ENCODE measurements at places on chromosomes 3 and 15.
A peak's percentile ranks its signal among the peaks of the same experiment; 100 is the strongest.

DNA sequence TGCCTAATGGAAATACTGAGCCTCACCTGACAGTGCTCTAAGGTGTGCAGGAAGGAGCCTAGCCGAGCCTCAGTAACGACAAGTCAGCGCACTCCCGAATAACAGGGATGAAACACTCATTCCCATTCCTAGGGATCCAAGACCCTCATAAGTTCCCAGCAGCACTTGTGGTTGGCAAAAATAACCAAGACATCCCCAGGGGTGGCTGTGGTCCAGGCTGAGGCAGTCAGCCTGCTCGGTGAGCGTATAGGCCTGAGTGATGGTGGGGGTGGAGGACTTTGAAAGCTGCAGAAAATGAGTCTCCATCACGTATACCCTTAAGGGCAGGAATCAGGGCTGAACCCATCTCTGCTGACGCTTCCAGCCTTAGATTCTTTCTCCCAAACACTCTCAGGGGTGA is 120.1 kb downstream of the SMAD6 start:
- no peak overlapping the region for H3K4me3 ChIP-seq
- no peaks in the 10 kb centered on the region for H3K36me3 ChIP-seq

GRCh38 chr3:151976211-151977050 is 103.0 kb downstream of the SUCNR1 start:
- H3K27ac ChIP-seq = no peak overlapping the region
- DNase-seq = no peak
- no peaks in the 10 kb centered on the region for H3K4me1 ChIP-seq
- no peaks in the 10 kb centered on the region for H3K27me3 ChIP-seq
- no peak overlapping the region for H3K4me3 ChIP-seq

GRCh38 chr3:172582712-172583111 is 59.5 kb upstream of the TNFSF10 start:
- H3K4me1 ChIP-seq = no peaks in the 10 kb centered on the region
- no peak overlapping the region for H3K27ac ChIP-seq
- H3K36me3 ChIP-seq = no peaks in the 10 kb centered on the region
- no peak overlapping the region for H3K4me3 ChIP-seq
- no peak for DNase-seq
- no peaks in the 10 kb centered on the region for H3K27me3 ChIP-seq

- H3K4me3 ChIP-seq = no peak overlapping the region
- H3K36me3 ChIP-seq = no peaks in the 10 kb centered on the region
- DNase-seq = no peak
- no peak overlapping the region for H3K27ac ChIP-seq
- peaks cover 5% of the 10 kb centered on the region for H3K4me1 ChIP-seq
- no peaks in the 10 kb centered on the region for H3K27me3 ChIP-seq
These were observed 244.4 kb downstream of the OPA1 start for GRCh38 chr3:193837347-193837827.

- H3K4me1 ChIP-seq = peaks cover 46% of the 10 kb centered on the region
- DNase-seq = no peak
- peak overlapping the region; percentile 96 for H3K27ac ChIP-seq
These were observed 4.0 kb upstream of the LMCD1 start for GRCh38 chr3:8497582-8497981.

GRCh38 chr3:11653298-11654055 is 9.8 kb upstream of the VGLL4 start:
- H3K36me3 ChIP-seq = no peaks in the 10 kb centered on the region
- H3K27me3 ChIP-seq = no peaks in the 10 kb centered on the region
- H3K4me1 ChIP-seq = peaks cover 42% of the 10 kb centered on the region
- no peak overlapping the region for H3K27ac ChIP-seq

- no peaks in the 10 kb centered on the region for H3K27me3 ChIP-seq
- no peak for DNase-seq
- H3K4me3 ChIP-seq = no peak overlapping the region
- H3K4me1 ChIP-seq = no peaks in the 10 kb centered on the region
These were observed 309.7 kb upstream of the TPRG1 start for GRCh38 chr3:188861842-188862744.

DNA sequence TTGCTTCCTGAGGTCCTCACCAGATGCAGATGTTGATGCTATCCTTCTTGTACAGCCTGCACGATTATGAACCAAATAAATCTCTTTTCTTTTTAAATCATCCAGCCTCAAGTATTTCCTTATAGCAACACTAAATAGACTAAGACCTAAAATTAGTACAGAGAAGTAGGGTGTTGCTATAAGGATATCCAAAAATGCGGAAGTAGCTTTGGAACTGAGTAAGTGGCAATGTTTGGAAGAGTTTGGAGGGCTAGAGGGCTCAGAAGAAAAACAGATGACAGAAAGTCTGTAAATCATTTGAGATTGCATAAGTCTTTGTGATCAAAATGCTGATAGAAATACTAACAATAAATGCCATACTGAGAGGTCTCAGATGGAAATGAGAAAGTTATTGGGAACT is 894.9 kb downstream of the DIPK2A start:
- no peaks in the 10 kb centered on the region for H3K27me3 ChIP-seq
- H3K36me3 ChIP-seq = no peaks in the 10 kb centered on the region
- H3K4me3 ChIP-seq = no peak overlapping the region
- H3K27ac ChIP-seq = no peak overlapping the region
- no peak for DNase-seq
- no peaks in the 10 kb centered on the region for H3K4me1 ChIP-seq

DNA sequence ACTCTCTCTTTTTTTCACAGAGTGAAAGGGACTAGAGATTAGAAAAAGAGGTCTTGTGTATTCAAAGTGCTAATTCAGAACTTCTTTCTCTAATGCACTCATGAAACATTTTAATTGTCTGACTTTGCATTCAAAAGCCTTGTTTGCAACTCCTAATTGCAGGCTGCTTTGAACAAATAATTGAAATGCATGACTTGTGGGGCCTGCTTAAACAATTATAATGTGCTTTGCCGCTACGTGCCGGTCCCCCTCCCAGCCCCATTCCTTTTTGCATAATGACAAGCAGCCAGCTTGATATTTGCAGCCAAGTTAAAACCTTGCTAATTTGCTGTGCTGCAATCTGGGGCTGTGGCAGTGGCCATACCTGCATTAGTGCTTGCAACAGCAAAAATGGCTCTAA is 114.5 kb downstream of the FOXB1 start:
- no peaks in the 10 kb centered on the region for H3K36me3 ChIP-seq
- peaks cover 46% of the 10 kb centered on the region for H3K27me3 ChIP-seq
- H3K4me1 ChIP-seq = peaks cover 66% of the 10 kb centered on the region
- H3K4me3 ChIP-seq = peak overlapping the region; percentile 45

- peaks cover 8% of the 10 kb centered on the region for H3K4me1 ChIP-seq
- H3K27ac ChIP-seq = no peak overlapping the region
- no peak overlapping the region for H3K4me3 ChIP-seq
These were observed 21.4 kb upstream of the OTOL1 start for GRCh38 chr3:161475206-161475605.

GRCh38 chr15:92523176-92523575 is 129.5 kb downstream of the ST8SIA2 start:
- no peaks in the 10 kb centered on the region for H3K27me3 ChIP-seq
- no peaks in the 10 kb centered on the region for H3K4me1 ChIP-seq
- no peaks in the 10 kb centered on the region for H3K36me3 ChIP-seq
- DNase-seq = no peak
- no peak overlapping the region for H3K4me3 ChIP-seq

DNA sequence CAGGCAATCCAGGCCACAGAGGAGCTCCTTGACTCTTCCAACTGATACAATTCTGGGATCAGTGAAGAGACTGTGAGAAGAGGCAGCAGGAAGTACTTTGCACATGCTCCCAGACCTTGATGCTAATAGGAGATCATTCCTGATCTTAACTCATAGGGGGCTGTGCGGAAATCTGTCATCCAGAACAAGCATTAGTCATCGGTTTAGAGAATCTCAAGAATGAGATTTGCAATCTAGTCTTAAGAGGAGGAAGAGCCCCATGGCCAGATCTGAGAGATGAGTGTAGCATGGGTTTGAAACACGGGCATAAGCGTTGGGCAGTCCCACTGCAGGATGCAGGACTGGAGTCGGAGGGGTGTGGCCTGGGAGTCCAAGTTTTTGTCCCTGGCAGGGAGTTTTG is 1081.1 kb downstream of the NAALADL2 start:
- DNase-seq = no peak
- H3K27me3 ChIP-seq = no peaks in the 10 kb centered on the region
- no peaks in the 10 kb centered on the region for H3K36me3 ChIP-seq
- no peak overlapping the region for H3K27ac ChIP-seq
- H3K4me1 ChIP-seq = no peaks in the 10 kb centered on the region

GRCh38 chr15:94015324-94015723 is 216.0 kb upstream of the MCTP2 start:
- H3K27me3 ChIP-seq = no peaks in the 10 kb centered on the region
- no peak for DNase-seq
- H3K36me3 ChIP-seq = no peaks in the 10 kb centered on the region
- no peak overlapping the region for H3K4me3 ChIP-seq
- no peak overlapping the region for H3K27ac ChIP-seq

DNA sequence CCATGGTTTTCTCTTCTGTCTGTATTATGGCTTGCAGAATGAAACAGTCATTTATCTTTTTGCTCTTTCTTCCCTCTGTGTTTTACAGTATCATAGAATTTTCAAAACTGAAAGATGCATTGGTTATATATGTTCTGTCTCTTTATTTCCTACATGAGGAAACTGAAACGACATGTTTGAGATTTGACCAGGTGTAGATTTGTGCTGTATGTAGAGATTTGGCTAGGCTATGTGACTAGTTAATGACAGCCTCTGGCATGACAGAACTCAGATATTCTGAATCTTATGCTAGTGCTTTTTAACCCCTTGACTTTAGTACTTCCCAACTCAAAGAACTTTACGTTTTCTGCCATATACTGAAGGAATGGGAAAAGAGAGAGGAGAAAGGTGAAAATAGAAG is 151.0 kb downstream of the TCF12 start:
- no peak overlapping the region for H3K4me3 ChIP-seq
- no peak overlapping the region for H3K27ac ChIP-seq
- peaks cover 16% of the 10 kb centered on the region for H3K4me1 ChIP-seq
- no peaks in the 10 kb centered on the region for H3K27me3 ChIP-seq
- no peaks in the 10 kb centered on the region for H3K36me3 ChIP-seq

DNA sequence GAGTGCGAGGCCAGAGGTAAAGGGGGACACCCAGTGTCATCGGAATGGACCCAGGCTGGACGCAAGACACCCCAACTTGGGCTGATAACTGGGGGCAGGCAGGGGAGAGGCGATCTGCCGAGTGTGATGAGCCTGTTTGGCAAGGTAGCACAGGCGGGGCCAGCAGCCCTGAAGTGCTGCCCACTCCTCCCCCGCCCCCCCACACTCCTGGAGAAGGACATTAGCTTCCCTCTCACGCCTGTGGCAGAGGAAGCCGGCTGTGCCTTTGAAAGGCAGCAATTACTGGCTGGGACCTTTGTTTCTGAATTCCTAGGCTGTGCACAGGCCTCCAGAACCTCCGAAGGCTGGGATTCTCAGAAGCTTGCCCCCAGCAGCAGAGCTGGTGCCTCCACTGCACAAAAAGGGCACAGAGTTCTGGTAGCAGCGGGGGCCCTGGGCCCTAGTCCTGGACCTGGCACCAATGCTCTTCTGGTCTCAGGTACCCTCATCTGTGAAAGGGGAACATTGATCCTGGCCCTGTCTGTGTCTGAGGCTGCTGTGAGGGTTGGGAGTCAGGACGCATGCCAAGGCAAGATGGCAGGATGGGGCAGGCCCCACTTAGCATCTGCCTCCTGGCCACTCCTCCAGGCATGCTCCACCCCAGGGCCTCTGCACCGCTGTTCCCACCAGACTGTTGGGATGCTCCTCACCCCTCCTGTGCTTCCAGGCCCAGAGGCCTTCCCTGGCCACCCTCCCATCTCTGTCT is 28.6 kb downstream of the IQSEC1 start:
- no peaks in the 10 kb centered on the region for H3K4me1 ChIP-seq
- no peaks in the 10 kb centered on the region for H3K36me3 ChIP-seq
- no peak overlapping the region for H3K4me3 ChIP-seq
- H3K27ac ChIP-seq = no peak overlapping the region
- no peak for DNase-seq

DNA sequence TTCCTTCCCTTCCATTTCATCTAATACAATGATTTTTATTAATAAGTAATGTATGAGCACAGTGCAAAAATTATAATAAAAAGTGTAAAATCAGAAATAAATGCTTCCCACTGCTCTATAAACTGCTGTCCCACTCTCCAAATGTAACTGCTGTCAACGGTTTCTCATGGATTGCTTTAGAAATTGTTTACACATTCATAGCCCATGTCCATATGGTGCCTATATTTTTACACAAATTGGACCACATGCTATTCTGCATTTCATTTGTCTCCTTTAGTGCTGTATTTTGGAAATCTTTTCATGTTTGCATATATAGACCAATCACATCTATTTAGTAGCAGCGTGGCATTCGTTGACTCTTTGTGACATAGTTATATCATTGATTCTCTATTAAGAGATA is 164.7 kb upstream of the SLCO3A1 start:
- no peak overlapping the region for H3K4me3 ChIP-seq
- no peaks in the 10 kb centered on the region for H3K27me3 ChIP-seq
- no peak overlapping the region for H3K27ac ChIP-seq
- H3K4me1 ChIP-seq = no peaks in the 10 kb centered on the region
- H3K36me3 ChIP-seq = no peaks in the 10 kb centered on the region

- no peaks in the 10 kb centered on the region for H3K27me3 ChIP-seq
- no peak overlapping the region for H3K27ac ChIP-seq
- H3K4me1 ChIP-seq = no peaks in the 10 kb centered on the region
- H3K4me3 ChIP-seq = no peak overlapping the region
These were observed 566.7 kb upstream of the ROBO1 start for GRCh38 chr3:80334534-80334933.

DNA sequence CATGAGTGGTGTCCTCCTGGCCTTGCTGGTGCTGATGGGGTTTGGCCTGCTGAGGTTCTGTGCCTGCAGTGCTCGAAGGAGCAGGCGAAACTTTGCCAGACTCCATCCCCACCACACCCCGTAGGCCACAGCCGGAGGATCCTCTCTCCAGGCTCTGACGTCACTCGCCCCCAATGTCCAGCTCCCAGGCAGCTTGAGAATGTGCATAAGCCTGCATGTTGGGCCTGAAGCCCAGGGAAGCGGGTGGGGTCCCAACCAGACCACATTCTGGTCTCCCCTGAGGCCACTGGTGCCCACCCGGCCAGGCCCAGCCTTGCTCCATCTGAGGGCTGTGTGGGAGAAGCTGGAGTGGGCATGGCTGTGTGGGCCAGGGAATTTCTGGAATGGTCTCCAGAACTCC is 109.8 kb downstream of the ASB7 start:
- no peaks in the 10 kb centered on the region for H3K36me3 ChIP-seq
- no peak for DNase-seq
- H3K4me1 ChIP-seq = no peaks in the 10 kb centered on the region
- H3K4me3 ChIP-seq = no peak overlapping the region

GRCh38 chr3:47163169-47164006 is 525 bp downstream of the SETD2 start:
- no peaks in the 10 kb centered on the region for H3K27me3 ChIP-seq
- H3K36me3 ChIP-seq = no peaks in the 10 kb centered on the region
- peaks cover 49% of the 10 kb centered on the region for H3K4me1 ChIP-seq
- H3K27ac ChIP-seq = peak overlapping the region; percentile 98

GRCh38 chr3:69095636-69096035 is 10.9 kb downstream of the ARL6IP5 start:
- H3K4me3 ChIP-seq = no peak overlapping the region
- H3K27me3 ChIP-seq = no peaks in the 10 kb centered on the region
- 0 out of 2 replicates have a peak overlapping the region, but pooled peaks have one; percentile 28 for H3K27ac ChIP-seq
- no peaks in the 10 kb centered on the region for H3K36me3 ChIP-seq
- no peak for DNase-seq
